ENCODE measurements at places on chromosomes 3 and 15.

DNA sequence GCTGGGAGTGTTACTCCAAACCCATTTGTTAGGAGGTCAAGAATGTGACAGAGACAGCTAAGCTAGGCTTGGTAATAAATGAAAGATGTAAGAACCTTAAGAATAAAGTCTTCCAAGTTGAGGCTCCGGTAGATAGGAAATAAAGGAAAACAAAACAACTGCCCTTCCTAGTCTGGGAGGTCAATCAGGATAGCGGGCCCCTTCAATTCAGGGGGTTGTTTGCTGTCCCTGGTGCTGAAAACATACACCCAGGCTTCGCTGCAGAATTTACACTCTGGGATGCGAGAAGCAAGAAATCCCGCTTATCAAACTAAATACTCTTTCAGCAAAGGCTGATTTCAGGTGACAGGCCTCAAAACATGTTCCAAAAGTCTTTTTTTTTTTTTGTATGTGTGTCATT, 393.4 kb downstream of the NTRK3 start:
- no peak for DNase-seq

- DNase-seq = no peak
These were observed 6.2 kb downstream of the TMEM40 start for GRCh38 chr3:12752809-12753208.

GRCh38 chr3:66425032-66425431, 75.8 kb downstream of the LRIG1 start:
- DNase-seq = no peak

DNA sequence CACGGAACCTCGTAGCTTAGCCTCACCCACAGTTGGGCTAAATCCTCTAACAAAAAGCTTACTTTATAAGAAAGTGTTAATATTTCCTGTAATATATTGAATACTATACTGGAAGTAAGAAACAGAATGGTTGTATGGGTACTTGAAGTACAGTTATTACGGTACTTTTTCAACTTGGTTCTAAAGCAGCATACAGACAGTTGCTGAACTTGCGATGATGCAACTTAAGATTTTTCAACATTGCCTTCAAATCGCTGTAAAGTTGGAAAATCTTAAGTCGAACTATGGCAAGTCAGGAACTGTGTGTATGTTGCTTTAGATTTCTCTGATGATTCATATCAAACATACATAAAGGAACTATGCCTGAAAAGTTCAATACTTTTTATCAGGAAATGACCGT, 204.4 kb upstream of the C2CD4B start:
- DNase-seq = no peak

DNA sequence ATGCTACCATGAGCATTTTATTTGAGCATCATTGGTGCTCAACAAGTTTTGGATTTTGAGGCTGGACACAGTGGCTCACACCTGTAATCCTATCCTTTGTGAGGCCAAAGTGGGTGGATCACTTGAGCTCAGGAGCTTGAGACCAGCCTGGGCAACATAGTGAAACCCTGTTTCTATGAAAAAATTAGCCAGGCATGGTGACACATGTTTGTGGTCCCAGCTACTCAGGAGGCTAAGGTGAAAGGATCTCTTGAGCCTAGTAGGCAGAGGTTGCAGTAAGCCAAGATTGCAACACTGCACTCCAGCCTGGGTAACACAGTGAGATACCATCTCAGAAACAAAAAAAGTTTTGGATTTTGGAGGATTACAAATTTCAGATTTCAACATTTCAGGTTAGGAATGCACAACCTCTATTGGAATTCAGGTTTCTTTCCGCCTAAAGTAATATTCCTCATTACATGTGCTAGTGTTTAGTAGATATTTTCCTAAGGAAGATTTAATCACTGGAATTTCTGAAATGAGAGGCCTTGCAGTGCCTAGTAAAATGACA, 27.6 kb downstream of the CNOT10 start:
- DNase-seq = no peak

DNA sequence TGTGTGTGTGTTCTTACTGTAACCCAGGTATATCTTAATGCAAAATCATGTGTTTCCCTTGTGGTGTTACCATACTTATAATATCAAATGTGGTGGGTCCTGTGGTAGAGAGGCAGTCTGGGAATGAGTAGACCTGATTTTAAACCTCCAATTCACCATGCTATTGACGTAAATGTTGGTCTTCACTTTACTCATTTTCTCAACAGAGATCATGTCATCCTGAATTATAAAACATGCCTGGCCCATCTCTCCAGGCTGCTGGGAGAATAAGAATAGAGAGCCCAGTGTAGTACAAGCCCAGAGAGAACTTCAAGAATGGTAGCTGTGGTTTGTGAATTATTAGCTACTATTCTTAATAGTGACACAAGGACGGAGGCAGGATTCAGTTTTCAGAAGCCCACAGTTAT, 88.1 kb downstream of the MBNL1 start:
- DNase-seq = no peak

DNA sequence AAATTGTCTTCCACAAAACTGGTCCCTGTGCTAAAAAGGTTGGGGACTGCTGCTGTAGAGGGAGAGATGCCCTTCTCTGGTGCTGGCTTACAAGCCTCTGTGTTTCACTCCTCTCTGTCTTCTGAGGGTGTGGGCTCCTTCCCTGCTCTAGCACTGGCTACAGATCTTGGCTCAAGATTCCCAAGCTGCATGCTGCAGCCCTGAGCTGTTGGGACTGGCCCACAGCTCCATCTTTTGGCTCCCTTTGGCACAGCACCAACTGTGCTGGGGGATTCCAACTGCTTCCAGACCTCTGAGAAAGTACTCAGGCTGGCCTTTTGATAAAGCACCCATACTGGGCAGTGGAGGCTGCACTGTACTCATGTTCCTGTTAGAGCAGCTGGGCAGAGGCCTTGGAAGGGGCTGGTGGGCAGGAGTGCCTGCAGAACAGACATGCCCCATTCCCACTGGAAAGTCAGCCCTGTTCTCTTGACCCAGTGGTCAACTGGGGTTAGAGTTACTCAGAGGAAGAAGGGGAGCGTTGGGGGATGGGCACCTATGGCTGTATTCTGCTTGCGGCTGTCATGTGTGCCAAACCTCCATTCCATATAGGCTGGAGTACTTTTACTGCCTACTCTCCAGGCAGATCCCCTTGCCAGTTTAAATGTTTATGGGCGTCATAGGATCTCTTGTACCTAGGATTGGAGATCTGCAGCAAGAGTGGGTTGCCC, 55.7 kb downstream of the GALK2 start:
- no peak for DNase-seq

- no peak for DNase-seq
These were observed 28.5 kb downstream of the THBS1 start for GRCh38 chr15:39609166-39609916.

GRCh38 chr15:36495456-36495991, 83.9 kb upstream of the CDIN1 start:
- no peak for DNase-seq

DNA sequence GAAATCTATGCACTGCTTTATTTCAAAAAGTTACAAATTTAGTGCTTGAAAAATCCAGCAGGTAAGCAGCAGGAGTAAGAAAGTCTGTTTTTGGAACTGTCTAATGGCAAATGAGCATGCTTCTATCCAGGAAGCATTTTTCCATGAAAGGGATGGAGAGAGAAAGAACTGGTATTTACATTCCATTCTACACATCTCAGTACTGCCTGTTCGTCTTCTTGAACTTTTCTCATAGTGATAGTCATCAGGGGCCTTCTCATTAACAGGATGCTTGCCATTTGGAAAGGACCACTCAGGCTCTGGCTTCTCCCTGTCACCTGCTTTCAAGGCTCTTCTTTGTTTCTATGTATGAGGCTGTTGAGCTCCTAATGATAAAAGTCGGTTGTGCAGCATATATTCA, 267.3 kb upstream of the IL12A start:
- DNase-seq = peak; percentile 2

DNA sequence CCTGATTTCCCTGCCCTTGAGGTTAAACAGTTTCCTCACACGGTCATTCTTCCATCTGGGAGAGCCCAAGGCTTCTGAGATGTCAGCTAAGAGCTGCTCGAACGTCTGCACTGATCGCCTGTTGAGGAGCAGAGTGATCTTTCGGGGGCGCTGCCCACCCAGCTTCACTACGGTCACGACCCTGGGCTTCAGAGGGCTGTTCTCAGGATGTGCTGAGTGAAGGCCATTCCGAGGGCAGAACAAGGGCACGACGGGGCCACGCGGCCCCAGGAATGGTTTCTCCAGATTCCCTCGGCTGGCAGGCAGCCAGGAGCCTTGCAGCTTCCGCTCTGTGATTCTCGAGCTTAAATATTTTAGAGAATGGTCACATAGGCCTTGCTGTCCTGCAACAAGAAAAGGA, 25.7 kb downstream of the DCLK3 start:
- no peak for DNase-seq

DNA sequence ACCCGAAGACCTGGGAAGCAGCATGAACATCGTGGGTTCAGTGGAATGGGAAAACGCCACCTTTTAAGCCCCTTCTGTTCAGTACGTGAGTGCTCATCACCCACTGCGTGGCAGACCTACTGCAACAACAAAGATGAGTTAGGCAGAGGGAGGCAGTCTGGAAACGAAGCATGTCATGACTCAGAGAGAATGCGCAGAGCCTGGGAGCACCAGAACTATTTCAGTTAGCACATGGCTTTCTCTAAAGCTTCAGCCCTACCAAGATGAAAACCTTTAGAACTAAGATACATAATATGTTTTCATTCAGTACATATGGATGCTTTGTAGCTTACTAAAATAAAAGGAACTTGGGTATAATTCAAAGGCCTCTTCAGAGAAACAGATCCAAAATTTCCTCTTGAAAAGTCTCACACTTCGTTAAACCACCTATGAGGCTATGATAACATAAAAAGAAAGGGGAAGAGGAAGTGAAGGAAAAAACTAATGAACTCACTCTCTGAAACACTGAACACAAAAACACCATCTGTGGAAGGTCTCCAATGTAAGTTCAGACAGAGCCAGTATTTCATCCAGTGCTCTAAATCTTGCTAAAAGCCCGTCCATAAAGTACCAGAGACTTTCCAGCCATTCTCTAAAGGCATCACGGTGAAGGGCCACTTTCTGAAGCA, 140.1 kb downstream of the OCA2 start:
- no peak for DNase-seq

DNA sequence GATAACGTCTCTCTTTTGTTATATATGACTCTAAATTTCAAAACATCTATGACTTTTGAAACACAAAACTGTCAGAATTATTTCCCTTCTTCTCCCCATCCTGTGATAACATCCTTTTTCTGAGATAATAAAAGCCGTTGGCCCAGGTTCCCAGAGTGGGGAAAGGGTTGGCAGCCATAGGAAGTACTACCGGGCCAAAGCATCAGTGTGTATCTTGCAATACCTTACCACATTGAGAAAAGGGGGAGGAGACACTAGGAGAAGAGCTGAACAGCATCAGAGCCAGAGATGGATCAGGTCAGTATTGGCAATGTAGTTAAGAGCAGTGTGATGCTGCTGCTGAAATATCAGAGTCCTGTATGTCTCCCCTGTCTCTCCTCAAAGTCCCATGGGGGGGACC, 210.0 kb upstream of the PROK2 start:
- DNase-seq = no peak

DNA sequence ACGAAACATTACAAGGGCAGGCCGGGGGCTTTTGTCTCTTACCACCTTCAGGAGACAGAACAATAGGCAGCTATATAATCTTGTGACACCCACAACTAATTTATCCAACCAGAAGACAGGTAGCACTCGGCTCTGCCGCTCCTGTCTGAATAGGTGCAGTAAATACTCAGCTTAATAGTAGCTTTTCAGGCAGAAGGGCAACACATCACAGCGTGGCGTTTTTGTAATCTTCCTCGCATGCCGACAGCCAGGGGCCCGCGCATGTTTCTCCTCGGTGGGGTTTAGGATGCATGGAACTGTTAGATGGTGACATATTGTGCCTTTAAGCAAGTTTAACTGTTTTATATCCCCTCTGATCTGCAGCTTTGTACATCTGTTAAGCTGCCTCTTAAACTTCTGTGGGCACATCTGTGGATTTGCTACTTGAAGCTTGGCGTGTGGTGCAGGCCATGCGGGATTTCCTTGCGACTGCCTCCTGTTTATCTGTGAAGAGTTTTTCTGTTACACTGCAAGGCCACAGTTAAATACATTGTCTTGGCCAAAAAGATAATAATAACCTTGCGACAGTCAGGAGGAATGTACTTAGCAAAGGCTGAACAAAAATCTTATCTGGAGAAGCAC, 123.2 kb upstream of the BNIP2 start:
- DNase-seq = no peak

DNA sequence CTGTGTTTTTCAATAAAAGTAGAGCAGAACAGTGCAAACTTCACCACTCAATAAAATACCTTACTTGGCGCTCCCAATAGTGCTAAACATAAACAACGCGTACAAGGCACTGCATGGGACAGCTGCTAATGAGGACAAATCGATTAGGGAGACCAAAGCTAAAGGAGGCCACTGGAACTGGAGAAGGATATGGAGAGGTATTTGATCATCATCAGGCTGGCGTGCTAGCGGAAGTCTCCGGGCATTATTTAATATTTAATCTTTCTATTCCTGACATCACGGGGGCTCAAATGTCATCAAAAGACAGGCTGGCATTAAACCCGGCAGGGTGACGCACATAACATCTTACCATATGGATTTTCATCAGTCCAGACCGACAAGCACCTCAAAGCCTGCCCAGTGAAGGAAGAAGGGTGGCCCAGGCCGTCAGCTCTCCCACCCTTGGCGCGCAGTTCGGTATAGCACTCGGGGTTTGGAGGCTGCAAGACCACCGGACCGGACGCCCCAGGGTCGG, 604 bp downstream of the CCPG1 start:
- peak; percentile 58 for DNase-seq

GRCh38 chr3:171462224-171462623, 2.0 kb upstream of the TNIK start:
- DNase-seq = no peak

DNA sequence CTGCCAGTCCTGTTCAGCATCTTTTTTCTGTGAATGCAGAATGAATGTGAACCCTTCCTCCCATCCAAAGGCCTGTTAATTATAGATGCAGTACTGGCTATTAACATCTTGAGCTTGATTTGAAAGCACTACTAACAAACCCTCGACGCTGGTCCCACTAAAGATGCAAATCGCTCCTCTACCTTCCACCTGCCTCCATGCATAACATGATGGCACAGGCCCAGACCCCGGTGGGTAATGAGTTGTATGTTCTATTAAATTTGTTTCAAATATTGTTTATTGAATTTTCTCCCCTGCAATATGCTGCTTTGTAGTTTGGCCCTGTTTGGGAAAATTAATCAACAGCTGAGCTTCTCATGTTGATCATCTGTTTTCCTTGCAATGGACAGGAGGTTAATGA, 69.3 kb downstream of the RAB11A start:
- DNase-seq = no peak

DNA sequence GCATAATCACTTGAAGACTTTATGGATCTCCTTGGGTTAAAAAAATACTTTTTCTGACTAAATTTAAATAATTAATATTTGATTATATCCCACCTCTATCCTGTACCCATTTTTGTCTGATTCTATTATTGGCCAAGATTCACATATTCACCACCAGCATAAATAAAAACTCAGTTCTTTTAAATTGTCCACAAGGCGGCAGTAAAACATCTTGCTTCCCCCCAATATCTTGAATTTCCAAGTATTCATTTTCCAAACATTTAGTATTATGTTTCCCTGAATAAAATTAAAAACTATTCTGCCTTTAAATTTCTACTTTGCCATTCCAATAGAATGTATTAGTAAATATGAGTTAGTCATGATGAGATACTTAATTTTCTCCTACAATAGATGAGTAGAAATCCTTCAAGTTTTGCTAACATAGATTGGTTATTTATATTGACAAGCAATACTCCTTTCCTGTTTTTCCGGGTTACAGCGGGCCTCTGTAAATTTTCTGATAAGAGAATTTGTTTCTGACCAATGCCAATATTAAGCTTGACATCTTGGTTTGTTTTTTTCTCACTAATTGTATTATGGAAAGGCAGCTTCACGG, 218.7 kb upstream of the MDFIC2 start:
- no peak for DNase-seq

Measured in MM.1S (cell line).